ENCODE measurements at places on chromosomes 5 and 9.

- DNase-seq: no peak
These were observed 60.2 kb upstream of the NR5A1 start for GRCh38 chr9:124567362-124567761.

- no peak for DNase-seq
These were observed 13.2 kb downstream of the ATOX1 start for GRCh38 chr5:151745071-151745705.

DNA sequence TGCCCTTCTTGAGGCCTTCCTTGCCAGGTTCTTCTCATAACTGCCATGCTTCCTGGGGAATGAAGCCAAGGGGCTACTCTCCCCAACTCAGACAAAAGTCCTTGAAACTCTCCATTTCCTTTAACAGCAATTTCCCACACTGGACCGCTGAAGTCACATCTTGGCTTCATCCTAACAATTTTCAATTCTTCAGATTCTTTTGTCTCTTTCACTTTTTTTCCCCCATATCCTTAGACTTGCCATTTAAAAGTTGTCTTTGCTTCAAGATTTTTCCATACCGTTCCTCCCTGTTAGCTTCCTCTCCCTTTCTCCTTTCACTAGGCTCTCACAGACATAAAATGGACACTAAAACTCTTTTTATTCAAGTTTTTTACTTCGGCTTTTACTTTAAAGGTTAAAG lies 93.1 kb upstream of the ITGA1 start:
- DNase-seq: no peak

DNA sequence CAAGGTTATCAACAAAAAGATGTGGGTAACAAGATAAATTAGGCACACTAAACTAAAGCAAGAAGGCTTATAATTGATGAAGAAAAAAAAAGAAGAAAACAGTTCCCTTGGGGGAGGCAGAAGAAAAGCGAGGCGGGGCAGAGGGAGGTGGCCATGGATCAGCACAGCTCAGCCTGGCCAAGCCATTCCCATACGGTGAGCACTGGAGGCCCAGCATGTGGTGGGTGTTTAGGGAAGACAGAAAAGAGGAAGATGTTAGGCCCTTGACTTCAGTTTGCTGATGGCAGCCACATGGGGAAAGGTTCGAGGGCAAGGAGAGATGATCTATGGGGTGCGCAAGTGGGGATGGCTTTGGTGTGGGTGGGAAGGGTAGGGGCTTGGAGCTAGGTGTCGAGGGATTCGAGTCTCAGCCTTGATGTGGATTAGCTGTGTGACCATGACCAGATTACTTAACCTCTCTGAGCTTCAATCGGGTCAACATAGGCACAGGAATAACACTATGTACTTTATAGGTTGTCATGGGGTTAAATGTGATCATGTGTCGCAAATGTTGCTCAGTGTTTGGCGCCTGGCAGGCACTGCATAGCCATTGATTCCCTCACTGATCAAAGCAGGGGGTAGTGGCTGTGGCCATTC lies 10.3 kb upstream of the STC2 start:
- DNase-seq: no peak

GRCh38 chr5:151141535-151141934 lies 16.0 kb downstream of the ANXA6 start:
- no peak for DNase-seq
